Activated gamma-delta T cell treated with Interleukin-2 at 50 U/mL for 16 hours (primary cell): ENCODE measurements at places on chromosomes 16 and 17.
A peak's percentile ranks its signal among the peaks of the same experiment; 100 is the strongest.

- DNase-seq: no peak
These were observed 78.3 kb downstream of the TMEM100 start for GRCh38 chr17:55644346-55644745.

DNA sequence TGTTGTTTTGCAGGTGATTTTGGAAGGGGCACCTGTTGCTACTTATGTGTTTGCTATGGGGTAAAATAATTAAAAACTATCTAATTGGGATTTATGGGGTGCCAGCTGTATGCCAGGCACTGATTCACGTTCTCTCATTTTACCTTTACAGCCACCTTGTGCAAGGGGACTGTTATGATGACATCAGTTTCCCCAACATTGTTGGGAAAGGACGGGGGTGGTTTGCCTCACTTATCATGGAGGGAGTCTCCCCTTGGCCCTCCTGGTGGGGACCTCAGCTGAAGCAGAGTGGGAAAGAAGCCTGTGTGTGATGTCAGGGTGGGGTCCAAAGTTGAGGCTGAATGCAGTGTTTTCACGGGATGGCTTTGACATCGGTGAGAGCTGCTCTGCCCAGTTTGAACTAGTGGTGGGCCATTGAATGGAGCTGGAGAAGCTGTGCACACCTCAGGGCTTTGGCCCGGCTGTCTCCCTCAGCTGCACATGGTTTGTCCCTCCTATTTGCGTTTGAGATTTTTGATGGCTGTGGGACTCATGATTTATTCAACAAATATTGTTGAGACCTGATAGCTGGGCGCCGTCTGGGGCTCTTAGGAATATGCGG, 36.1 kb downstream of the CMIP start:
- no peak for DNase-seq

- DNase-seq: no peak
These were observed 9.4 kb downstream of the PLD6 start for GRCh38 chr17:17196776-17197175.

GRCh38 chr17:37743875-37744632, 805 bp downstream of the HNF1B start:
- no peak for DNase-seq

DNA sequence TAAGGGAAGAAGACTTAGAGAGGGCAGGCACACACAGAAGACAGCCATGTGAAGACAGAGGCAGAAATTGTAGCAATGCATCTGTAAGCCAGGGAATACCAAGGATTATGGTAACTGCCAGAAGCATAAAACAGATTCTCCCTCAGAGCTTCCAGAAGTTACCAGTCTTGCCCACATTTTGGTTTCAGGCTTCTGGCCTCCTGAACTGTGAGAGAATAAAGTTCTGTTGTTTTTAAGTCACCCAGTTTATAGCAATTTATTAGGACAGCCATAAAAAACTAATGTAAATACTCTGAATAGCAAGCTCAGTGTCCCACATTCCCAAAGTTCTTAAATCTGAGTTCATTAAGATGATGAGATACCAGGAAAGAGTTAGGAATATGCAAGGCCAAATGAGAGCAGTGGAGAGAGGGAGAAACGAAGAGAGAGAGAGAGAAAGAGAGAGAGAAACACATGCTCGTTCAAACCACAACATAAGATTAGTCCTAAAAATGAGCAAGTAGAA, 123.4 kb downstream of the HS3ST3A1 start:
- DNase-seq: no peak

DNA sequence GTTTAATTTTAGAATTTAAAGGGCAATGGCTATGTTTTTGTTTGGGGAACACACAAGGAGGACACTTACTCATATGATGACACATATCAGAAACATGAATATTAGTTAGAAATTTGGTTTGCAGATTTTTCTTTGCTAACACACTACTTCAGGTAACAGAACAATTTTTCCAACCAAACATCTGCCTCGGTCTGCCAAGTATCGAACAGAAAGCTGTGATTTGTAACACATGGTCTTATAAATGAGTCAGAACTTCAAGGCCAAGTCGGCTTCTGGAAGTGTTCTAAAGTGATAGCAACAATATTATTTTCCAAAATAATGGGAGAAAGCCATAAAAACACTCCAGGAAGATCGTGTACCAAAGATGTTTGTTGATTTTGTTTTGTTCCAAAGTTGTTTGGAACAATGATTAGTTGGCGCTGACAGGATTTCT, 75.9 kb upstream of the PMFBP1 start:
- DNase-seq: no peak

DNA sequence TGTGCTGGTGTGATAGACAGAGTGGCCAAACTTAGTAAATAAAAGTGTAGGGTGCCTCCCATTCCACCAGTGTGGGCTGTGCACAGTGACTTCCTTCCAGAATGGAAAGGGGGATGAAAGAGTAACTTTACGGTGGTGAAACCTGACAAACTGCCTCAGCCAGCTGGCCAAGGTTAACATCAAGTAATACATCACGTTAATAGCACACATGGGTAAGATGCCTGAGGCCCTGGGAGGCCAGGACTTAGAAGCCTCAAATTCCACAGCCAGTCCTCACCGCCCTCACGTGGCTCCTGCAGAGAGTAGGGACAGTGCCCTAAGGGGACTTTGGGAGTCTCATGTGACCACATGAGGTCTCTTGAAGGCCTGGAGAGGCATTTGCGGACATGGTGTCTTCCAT, 14.1 kb downstream of the RMI2 start:
- DNase-seq: no peak

GRCh38 chr17:29933379-29933778, 3.4 kb upstream of the SSH2 start:
- no peak for DNase-seq

DNA sequence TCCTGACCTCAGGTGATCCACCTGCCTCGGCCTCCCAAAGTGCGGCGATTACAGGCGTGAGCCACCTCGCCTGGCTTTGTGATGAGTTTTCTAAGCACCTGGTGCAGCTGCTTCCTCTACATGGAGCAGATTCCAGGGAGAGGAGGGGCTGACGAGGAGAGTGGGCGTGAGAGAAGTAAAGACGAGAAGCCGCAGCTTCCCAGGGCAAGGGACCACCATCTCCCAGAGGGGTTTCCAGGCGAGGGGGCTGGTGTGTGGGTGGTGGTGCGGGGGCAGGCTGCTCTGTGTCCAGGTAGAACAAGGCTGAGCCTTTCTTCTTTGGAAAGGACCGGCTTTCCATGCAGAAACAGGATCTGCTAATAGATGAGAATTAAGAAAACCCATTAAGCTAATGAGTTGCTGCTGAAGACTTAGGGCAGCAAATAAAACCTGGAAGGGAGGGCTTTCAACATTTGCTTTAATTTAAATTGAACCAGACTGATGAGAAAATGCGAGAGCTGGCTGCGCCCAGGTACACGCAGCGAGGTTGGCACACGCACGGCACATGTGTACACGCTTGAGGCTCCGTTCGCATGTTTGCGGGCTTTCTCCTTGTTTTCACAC, 236.7 kb downstream of the RBFOX3 start:
- DNase-seq: no peak

DNA sequence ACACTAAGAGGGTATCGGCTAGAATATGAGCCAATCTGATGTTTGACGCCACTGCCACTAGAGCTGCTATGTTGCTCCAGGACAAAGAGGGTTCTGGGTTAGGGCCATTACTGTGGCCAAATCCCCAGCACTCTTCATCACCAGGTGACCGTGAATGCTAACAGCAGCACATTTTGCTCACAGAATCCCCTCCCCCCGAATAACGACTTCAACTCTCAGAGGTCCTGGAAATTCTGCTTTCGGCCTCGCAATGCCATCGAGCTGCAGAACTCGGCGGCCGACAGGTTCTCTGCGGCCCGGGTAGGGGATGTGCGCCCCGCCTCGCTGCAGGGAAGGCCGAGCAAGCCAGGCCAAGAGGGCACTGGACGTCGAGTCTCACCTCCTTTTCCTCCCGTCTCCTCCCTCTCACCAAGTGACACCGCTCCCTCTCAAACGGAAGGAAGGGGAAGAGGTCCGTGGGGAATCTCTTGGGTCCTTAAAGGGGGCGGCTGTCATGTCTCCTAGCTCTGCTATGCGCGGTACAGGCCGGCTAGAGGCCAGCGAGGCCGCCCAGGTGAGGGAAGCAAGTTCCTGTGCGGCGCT, 31.9 kb downstream of the CDK5R1 start:
- DNase-seq: no peak

DNA sequence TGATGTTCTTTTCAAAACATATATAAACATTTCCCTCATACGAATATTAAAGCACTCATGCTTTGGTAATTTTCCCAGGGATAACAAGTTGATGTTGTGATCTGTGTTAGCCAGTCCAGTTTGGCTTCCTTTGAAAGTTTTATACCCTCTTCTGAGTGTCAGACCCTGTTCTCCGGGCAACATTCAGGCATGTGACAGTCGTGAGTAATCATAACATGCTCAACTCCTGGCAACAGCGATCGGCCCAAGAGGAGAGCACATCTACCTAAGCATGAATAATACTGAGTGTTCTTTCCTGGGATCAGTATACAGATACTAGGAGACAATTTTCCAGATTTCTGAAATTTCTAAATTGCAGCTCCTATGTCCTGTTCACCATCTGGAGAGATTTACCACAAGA, 1086.4 kb downstream of the CDH8 start:
- DNase-seq: no peak

DNA sequence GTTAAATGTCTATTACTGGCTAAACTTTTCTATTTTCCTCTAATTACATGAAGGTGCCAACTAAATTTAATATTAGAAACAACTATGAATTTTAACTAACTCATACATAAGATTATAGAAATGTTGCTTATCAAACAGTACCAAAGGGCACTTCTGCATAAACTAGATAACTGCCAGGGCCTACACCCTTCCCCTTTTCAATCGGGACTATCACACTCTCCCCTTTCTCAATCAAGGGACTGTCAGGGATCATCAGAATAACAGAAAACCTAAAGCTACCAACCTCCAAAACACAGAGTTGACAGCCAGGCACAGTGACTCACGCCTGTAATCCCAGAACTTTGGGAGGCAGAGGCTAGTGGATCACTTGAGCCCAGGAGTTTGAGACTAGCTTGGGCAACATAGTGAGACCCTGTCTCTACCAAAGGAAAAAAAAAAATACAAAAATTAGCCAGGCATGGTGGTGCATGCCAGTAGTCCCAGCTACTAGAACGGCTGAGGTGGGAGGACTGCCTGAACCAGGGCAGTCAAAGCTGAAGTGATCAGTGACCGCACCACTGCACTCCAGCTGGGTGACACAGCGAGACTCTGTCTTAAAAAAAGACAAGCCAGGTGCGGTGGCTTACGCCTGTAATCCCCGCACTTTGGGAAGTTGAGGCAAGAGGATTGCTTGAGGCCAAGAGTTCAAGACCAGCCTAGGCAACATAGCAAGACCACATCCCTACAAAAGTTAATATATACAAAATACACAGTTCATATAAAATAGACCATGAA, 3.2 kb upstream of the PHLPP2 start:
- DNase-seq: no peak

DNA sequence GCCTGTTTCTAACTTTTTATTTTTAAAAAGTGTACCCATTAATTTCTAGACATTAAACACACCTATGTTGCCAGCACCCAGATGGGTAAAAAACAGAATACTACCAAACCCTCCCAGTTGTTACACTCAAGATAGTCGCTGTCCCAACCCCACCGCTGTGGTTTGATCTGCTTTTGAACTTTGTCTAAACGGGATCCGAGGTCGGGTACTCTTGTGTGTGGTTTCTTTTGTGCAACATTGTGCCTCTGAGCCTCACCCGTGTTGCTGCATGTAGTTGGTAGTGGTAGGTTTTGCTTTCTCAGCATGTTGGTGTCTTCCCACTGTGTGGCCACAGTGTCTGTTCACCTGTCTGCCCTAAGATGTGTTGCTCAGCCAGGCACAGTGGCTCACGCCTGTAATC, 4.3 kb downstream of the KLHL36 start:
- DNase-seq: peak; percentile 32

DNA sequence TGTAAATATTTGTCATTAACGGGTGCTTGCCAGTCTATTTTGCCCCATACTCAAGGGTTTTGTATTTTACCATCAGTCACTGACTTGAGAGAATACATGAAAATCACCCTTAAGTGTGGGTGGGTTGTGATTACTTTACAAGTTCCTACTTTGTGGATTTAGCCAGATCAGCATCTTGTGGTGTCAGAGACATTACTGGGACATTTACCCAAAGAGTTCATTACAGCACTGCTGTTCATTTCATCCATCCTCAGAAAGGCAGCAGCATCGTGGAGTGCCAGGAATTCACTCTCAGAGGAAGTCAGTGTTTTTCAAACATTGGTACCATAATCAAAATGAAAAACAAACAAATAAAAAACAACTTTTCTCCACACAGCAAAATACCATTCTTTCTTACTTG, 110.8 kb downstream of the CNTNAP4 start:
- DNase-seq: no peak

GRCh38 chr17:55624772-55625433, 97.8 kb downstream of the TMEM100 start:
- DNase-seq: no peak

DNA sequence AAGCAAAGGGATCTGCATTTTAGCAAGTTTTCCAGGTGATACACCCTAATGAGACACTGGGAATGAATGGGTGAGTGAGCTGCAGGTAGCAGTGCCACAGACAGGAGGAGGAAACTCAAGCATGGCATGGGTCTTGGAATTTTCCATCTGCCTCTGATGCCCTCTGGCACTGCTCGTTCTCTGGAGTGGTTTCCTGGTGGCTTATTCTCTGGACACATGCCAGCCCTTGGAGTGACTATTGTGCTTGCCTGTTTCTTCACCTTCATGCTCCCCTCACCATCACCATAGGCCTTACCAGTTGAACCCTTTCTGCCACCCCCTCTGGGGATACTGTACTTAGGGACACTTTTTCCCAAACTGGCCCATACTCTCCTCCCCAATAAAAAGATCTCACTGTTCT, 1.6 kb downstream of the COASY start:
- DNase-seq: no peak
